ENCODE measurements at places on chromosomes 11 and 22.

- no peak for DNase-seq
These were observed 3.5 kb downstream of the TBC1D10A start for GRCh38 chr22:30323246-30323645.

GRCh38 chr11:28760676-28761390 lies 652.6 kb downstream of the METTL15 start:
- DNase-seq, result no peak

GRCh38 chr11:72413914-72414628 lies 20.3 kb downstream of the CLPB start:
- DNase-seq, result peak; percentile 83

GRCh38 chr22:30947173-30947815 lies 21.3 kb downstream of the MORC2 start:
- no peak for DNase-seq

DNA sequence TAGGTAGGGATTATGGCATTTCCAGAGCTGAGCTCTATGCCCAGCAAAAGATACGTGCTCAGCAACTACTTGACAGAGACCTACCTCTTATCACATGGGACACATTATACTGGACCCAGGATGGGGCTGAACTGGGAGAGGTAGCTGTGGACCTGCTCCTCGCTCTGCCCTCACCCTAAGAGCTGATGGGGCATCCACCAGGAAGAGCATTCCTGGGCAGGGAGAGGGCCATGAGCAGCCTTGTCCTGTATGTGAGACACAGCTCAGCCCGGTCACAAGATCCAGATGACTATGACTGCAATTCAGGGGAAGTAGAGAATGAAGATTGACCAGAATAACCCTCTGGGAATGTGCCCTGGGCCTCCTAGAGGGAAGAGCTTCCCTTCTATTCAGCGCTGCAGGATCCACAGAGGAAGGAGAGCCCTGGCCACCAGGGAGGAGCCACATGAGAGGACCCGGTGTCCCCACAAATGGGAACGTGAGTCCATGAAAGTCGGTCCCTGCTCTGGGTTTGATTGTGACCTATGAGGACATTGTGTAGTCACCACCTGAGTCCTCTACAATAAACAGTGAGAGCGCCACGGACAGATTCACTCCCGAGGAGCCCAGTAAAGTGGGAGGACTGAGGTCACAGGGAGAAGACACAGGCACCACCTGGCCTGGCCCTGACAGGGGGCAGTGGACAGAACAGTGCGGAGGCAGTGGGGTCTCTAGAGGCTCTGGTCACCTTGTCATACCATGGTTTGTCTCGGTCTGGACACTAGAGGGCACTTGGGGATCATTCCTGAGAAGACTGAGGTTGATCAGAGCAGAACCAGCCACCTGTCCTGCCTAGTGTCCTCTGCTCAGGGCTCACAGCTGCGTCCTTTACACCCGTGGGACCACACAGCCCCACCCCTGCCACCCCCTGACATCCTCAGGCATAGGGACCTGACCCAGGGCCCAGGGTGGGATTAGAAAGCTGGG lies 99.5 kb downstream of the ZNF280B start:
- DNase-seq, result peak; percentile 6

- peak; percentile 96 for DNase-seq
These were observed 22.2 kb downstream of the RRAS2 start for GRCh38 chr11:14336507-14337503.

Measured in cardiac fibroblast (primary cell).